Activated CD4-positive, CD25-positive, alpha-beta regulatory T cell treated with anti-CD3 and anti-CD28 coated beads, Interleukin-2, amount 50 U/mL, for 24 hours (primary cell): ENCODE measurements at places on chromosomes 1 and 21.

- ATAC-seq: no peak
Measured at GRCh38 chr1:44962729-44963128, 23.7 kb downstream of the EIF2B3 start.

DNA sequence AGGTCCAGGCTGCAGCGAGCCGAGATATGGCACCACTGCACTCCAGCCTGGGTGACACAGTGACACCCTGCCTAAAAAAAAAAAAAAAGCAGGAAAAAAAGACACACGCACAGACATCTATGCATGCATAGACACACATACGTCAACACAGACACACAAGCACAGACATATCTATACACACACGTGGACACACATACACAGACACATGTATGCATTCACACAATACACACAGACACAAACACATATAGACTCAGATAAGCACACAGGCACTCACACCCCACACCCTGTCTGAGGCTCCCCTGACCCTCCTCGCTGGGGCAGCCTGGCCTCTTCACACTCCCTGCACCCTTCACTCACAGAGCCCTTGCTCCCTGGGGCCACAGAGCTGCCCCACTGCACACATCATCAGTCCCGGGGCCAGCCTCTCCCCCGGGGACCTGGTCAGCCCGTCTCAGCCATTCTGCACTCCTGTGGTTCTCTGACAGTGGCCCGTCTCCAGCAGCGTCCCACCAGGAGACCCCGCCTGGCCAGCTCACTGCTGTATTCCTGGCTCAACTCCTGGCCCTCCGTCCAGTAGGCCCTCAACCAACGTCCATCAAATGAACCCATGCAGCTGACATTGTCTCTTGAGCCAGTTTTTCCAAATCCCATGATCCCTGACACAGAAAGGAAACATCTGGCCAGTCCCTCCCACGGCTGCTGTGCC is 4.6 kb upstream of the PRKCZ start:
- no peak for ATAC-seq

DNA sequence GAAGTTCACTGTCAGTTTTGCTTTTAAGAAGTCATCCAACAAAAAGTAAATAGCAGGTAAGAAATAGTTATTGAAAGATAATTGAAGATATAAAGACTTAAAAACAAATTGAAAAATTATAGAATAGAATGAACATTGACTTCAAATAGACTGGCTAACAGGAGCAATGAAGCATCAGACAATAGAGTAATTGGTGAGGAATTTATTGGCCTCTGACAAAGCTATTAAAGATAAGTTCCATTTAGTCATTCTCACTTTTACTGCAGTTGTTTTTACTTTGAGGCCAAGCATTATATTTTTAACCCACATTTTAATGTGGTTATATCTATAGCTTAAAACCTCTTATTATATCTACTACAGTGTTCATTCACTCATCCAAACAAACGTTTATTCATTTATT is 228.8 kb upstream of the ADGRL2 start:
- no peak for ATAC-seq

- no peak for ATAC-seq
Measured at GRCh38 chr1:220164517-220164916, 70.6 kb downstream of the IARS2 start.

DNA sequence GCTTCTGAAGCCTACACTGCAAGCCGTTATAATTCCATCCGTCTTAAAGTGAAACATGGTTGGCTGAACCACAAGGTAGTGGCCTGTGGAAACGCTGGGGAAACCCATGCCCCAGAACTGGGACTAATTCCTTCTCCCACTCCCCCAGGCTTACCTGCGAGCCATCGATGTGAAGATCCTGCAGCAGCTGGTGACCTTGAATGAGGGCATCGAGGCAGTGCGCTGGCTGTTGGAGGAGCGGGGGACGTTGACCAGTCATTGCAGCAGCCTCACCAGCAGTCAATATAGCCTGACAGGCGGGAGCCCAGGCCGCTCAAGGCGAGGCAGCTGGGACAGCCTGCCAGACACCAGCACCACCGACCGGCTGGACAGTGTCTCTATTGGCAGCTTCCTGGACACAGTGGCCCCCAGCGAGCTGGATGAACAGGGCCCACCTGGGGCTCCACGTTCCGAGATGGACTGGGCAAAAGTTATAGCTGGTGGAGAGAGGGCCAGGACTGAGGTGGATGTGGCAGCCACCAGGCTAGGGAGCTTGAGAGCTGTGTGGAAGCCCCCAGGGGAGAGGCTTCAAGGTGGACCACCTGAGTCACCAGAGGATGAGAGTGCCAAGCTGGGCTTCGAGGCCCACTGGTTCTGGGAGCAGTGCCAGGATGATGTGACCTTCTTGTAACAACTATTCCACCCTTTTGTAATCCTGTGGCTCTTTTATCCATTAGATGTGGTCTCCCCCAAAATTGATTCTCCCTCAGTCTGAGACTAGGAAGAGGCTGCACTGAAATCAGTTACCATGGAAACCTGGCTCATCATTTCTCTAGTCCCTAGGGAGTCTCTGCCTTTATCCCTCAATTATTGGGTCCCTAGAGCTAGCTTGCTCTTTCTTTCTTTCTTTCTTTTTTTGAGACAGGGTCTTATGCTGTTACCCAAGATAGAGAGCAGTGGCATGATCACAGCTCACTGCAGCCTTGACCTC is 16.7 kb downstream of the LURAP1 start:
- ATAC-seq: no peak

GRCh38 chr1:98298319-98298718 is 363.2 kb upstream of the SNX7 start:
- no peak for ATAC-seq

DNA sequence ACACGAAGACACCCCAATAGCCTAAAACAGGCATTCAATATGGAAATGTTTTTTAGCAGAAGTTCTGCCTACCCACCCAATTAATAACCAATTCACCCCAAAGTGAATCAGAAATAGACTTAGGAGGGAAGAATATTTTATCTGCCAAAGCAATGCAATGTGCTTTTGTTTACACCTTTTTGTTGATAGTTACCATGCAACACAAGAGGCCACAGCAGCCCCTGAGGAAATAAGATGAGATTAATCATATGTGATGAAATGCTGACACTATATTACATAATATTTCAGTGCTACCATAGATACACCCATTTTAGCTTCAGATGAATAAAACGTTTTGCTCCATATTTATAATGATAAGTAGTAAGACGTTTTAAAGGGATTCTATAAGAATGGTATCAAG is 60.9 kb upstream of the RGS2 start:
- ATAC-seq: no peak

- no peak for ATAC-seq
Measured at GRCh38 chr1:85938829-85939228, 217.7 kb downstream of the COL24A1 start.

DNA sequence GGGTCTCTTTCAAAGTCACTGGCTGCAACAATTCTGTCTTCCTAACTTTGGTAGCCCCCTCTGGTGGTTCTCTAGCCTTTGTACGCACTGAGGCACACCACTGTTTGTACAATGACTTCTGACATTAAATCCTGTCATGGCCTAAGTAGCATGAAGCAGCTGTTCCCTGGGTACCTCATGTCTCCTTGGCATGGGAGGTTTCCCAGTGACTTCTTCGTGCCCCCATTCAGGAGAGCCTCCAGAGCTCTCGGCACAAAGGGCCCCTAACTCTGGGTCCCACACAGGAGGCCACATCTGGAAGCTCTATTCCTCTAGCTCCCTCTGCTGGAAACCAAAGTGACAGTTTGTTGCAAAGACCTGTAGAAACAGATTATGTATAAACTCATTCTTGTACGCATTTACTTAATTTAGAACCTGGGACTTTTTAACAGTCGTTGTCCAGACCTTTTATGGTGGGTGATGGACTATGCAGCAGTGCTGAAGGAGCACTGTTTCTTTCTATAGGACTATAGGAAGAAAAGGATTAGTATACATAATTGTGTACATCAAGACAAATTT is 13.4 kb downstream of the SWT1 start:
- peak; percentile 78 for ATAC-seq
